ENCODE measurements at places on chromosomes 2 and 18.

DNA sequence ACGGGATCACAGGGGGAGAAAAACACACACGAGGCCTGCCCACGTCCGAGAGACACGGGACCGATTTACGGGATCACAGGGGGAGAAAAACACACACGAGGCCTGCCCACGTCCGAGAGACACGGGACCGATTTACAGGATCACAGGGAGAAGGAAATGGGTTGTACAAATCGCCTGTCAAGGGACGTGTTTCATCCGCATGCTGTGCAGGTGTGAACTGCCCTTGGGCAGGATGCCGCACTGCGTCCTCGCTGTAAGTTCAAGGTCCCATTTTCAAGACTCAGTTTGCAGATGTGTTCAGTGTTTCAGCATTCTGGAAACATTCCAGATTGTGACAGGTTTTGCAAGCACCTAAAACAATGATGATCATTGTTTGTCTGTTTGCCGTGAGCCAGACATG is 2.3 kb upstream of the KCNG2 start:
- DNase-seq = no peak

DNA sequence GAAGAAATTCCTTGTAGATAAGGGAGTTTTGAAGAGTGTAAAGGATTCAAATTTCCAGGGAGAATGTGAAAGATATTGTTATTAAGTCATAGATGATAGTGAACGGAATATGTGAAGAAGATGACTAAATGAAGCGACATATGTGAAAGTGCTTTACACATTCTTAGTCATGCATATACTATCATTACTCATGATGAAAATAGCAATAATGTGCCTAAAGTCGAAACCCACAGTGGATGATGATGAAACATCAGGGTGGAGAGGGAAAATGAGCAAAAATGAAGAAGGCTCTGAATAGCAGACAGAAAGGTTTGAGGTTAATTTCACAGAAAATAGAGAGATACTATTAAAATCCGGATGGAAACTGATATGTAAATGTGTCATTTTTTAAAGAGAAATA is 1237.1 kb downstream of the LRP1B start:
- peak; percentile 71 for DNase-seq

DNA sequence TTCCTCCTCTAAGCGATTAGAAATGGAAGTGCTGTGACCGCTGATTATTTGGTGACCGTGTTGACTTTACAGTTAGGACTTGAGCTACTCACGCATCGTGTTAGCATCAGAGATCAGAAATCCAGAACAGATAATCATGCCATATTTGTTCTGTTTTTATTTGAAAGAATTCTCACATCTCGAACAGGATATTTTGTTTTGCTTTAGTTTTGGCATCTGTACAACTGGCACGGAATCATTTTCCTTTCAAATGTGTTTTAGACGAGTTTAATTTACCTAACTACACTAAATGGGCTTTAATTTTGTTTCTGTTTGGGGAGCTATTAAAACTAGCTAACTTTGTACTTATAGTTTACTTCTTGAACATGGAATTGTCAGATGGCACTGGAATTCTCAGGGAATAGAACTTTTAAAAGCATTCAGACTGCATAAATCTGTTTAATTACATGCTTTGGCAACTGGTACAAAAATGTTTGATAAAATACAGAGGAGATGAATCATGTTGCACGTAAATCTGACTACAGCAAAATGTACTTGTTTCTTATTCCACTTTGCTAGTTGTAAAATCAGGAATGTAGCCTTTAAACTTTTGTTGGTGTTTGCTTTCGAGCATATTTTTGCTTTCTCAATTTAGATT is 1.4 kb downstream of the ITPRID2 start:
- DNase-seq = no peak

- DNase-seq = no peak
Measured at GRCh38 chr2:17306706-17307105, 211.5 kb downstream of the RAD51AP2 start.

GRCh38 chr2:101474731-101475384 is at the start of gene RFX8:
TSS of gene RFX8 (minus strand) at chr2:101475112. CDS start at chr2:101466848, 8,264 bp downstream.
- DNase-seq = no peak

DNA sequence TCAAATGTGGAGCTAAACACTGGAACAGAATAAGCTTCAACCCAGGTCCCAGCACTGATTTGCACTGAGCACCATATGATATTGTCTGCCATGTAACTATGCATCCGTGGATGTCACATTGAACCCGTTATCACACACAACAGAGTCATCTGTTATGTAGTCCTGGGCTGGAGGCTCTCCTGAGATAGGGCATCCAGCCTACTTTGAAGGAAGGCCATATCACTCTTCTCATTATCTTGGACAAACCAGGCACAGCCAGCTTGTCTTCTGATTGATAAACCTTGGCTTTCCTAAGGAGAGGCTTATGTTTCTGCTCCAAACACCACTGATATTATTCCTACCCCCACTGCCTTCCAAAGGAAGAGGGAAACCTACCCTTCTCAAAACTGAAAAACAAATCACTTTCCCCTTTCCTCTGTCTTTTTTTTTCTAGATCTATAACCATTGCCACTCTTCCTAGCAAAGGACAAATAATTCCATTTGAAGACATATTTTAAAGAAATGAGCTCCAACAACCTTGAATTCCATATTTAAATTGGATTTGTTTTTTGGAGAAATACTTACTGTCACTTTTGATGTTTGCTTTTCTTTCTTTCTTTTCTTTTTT is 16.4 kb downstream of the RSAD2 start:
- no peak for DNase-seq

- no peak for DNase-seq
Measured at GRCh38 chr2:241599615-241600014, 37.3 kb downstream of the THAP4 start.

GRCh38 chr2:195451160-195451559 is 205.9 kb upstream of the SLC39A10 start:
- no peak for DNase-seq

GRCh38 chr2:176455816-176456291 is 186.6 kb downstream of the MTX2 start:
- no peak for DNase-seq

DNA sequence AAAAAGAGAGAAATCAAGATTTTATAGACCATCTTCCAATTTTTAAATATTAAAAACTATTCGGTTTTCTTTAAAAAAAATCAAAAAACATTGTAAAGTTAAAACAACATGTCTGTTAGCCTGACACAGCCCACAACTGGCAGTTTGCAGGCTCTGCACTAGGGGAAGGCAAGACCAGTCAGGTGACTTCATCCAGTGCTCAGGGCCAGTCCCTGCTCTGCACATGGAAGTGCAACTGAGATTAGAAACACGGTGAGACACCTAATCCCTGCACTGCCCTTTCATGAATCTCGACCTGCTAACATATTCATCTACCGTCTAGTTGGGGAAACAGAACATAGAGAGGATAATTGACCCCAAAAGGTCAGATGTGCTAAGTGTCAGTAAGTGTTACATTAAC is 135.2 kb downstream of the BARD1 start:
- DNase-seq = no peak

GRCh38 chr18:60596928-60597327 is 224.4 kb upstream of the MC4R start:
- DNase-seq = no peak

GRCh38 chr2:94999431-94999883 is 26.1 kb upstream of the MAL start:
- DNase-seq = no peak

DNA sequence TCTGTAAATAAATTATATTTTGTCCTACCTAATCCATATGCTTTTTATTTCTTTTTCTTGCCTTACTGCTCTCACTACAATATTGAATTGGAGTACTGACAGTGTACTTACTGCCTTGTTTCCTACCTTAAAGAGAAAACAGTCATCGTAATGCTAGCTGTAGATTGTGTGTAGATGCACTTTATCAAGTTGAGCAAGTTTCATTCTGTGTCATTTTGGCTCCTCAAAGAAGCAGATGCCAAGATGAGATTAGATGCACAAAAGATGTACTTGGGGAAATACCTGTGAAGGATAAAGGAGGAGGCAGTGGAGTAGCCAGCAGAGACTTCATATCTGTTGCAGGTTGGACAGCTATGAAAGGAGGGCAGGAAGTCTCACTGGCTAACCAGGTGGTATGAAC is 145.5 kb downstream of the FTCDNL1 start:
- no peak for DNase-seq

DNA sequence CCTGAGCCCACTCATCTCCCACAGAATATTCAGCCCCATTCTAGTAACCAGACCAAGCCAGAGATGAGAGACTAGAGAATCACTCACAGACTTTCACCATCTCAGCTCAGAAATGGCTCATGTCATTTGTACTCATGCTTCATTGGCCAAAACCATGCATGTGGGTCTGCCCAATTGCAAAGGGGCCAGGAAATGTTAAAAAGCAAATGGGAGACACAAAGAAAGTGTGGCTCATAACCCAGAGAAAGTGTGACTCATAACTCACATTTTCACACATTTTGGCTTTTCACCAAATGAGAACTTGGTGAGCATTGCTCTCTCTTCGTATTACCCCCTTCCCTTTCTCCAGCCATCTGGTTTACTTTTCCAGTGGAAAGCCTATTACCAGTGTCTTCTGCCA is 66.2 kb downstream of the MDH1 start:
- DNase-seq = no peak

DNA sequence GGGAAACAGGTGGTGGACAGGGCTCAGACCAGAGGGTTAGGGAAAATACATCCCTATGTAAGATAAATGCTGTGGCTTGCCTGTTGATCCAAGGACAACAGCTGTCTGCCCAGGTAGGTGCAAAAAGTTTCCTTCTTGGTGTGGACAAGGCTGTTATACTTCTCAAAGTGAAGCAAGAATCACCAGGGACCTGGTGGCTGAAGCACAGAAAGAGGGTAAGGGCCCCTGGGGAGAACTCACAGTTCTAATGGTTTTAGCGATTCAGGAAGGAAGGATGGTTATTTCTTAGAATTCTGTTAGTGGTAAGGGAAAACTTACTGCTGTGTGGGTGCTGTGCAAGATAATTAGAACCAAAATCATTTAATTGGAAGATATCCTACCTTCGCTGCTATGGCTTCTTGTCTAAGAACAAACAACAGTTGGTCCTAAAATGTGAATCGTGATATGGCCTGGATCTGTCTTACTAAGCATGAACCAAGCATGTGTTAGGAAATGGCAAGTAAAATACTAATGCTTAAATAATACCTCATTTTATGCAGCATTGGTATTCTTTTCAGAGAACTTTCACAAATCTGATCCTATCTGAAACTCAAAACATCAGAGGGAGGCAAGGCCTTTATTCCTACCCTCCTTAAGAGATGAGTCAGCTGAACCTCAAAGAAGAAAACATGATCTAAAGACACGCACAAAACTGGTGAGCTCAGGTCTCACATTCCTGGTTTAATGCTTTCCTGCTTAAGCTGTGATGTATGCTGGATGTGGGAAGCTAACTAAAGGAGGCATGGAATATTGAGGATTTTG is 159.2 kb upstream of the THUMPD2 start:
- no peak for DNase-seq

- DNase-seq = no peak
Measured at GRCh38 chr2:124678043-124678442, 653.0 kb downstream of the CNTNAP5 start.

Data from RWPE1 (cell line).